ENCODE measurements at places on chromosomes 7 and 10.

GRCh38 chr7:38211940-38212339 lies 33.9 kb downstream of the STARD3NL start:
- no peak for DNase-seq

DNA sequence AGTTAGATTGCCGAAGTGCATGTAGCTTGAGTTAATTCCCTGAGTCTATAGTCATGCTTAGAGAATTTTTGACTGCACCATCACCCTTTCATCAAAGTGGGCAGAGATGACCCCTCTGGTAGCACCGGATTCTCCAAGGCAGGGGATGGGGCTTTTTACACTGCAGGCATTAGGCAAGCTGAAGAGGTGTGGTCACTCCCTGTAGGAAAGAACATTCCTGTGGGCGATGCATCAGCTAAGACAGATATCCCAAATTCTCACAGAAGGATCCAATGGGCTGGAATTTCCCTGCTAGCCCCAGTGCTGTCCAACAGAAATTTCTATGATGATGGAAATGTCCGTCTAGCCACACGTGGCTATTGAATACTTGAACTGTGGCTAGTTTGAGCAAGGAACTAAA lies 118.2 kb downstream of the ADAM12 start:
- no peak for DNase-seq

- no peak for DNase-seq
Measured at GRCh38 chr7:68861171-68861570, 737.1 kb upstream of the AUTS2 start.

- no peak for DNase-seq
Measured at GRCh38 chr7:66776800-66777442, 36.4 kb downstream of the RABGEF1 start.

- DNase-seq: no peak
Measured at GRCh38 chr10:116111483-116112095, 161.4 kb downstream of the GFRA1 start.

- no peak for DNase-seq
Measured at GRCh38 chr7:151013733-151014497, 10.4 kb downstream of the ATG9B start.

- DNase-seq: no peak
Measured at GRCh38 chr10:71605263-71605962, 114.2 kb downstream of the C10orf105 start.

GRCh38 chr10:42969909-42970308 lies 107.0 kb upstream of the RET start:
- DNase-seq: no peak

- no peak for DNase-seq
Measured at GRCh38 chr7:73828107-73828803, 2.5 kb upstream of the CLDN4 start.

- no peak for DNase-seq
Measured at GRCh38 chr10:47443145-47443544, 40.8 kb downstream of the ANXA8 start.

GRCh38 chr7:143398616-143399015 lies 10.0 kb downstream of the EPHA1 start:
- DNase-seq: no peak

DNA sequence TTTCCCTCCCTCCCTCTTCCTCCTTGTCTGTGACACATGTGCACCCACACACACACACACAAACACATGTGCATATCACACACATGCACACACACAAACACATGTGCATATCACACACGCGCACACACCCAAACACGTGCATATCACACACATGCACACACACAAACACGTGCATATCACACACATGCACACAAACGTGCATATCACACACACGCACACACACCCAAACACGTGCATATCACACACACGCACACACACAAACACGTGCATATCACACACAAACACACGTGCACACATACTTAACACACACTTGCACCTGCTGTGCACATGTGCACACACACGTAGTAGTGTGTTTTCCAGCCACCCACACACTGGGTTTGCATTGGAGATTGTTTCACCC lies 29.4 kb upstream of the KNDC1 start:
- no peak for DNase-seq

DNA sequence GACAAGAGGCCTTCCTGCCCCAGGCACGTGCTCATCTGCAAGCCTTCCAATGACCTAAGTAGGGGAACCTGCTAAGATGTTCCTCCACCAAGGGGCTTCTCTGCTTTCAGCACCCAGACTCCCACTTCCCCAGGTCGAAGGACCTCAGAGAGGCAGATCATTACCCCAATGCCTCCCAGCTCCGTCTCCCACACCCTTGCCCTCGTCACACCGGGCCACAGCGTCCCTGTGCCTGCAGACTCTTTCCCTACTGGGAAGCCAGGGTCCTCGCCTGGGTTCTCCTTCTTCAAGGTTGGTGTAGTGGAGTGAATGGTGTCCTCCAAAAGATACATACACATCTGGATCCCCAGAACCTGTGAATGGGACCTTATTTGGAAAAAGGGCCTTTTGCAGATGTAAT lies 151.9 kb downstream of the UBE2H start:
- no peak for DNase-seq

DNA sequence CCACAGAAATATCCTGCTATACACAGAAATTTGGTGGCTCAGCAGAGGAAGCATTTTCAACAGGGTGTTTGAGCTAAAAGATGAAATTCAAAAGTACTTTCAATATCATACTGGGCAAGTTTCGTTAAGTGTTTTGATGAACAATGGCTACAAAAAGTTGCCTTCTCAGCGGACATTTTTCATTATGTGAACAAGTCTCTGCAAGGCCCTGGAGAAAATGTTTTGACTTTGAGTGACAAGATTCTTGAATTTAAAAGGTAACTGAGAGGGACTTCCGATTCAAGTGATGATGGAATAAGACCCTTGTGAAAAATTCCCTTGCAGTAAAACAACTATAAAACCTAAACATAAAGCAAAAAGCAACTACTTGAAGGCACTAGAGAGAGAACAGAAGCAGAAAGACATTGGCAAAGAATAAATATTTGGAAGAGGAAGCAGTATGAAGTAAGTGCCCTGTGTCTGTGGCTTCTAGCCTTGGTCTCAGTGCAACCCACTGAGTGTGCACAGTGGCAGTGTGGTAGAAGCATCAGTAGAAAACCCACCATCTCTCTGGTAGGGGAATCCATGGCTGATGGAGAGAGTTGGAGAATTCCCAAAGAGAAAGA lies 62.5 kb upstream of the NAMPT start:
- DNase-seq: no peak

DNA sequence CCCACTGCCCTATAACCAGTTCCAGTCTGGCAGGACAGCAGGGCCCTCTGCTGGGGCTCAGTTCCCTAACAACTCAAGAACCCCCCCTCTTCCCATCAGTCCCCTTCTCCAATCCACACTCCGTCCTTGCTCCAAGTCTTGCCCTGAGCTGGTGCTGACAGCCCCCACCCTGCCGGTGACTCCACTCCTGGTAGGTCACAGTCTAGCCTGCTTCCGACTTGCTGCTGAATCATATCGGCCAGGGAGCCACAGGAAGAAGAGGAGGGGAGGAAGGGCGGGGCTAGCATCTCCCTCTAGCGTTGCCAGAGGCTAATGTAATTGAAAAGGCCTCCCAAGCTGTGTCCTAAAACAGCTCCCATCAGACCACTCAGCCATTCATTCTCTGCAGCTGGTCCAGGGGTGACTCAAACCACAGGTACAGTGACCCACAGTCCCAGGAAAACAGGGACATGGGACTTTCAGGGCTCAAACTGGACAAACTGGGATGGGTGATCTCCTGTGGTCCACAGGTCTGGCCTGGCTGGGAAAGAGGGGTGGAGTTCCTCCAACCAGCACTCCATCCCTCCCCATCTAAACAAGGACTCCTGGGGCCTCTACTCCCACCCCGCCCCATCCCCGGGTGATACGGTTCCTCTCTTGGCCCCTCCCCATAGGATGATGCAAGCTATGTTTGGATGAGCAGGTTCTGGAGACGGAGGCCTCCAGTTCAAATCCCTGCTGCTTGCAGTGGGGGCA lies 158.8 kb downstream of the SH3PXD2A start:
- DNase-seq: no peak

- DNase-seq: no peak
Measured at GRCh38 chr10:52359441-52359840, 45.4 kb downstream of the DKK1 start.

DNA sequence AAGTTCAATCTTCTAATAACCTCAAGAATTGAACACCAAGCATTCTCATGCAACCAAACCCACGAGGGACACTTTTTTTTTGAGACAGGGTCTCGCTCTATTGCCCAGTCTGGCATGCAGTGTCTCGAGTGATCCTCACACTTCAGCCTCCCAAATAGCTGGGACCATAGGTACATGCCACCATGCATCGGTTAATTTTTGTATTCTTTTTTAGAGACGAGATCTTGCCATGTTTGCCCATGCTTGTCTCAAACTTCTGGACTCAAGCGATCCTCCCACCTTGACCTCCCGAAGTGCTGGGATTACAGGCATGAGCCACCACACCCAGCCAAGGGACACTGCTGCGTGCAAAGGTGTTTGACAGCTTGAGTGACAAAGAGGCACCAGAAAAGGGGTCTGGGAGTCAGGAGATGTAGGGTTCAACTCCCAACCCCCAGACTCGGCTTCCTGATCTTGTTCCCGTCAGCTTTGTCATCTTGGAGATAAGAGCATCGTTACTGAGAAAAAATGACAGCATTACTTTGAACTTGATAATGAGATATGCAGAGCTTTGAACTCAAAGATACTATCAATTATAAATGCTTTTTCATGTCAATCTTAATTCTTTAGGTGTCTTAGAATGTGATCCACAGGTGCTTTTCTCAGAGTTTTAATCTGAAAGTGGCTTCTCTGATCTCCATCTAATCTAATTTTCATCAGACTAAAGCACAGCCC lies 1.6 kb upstream of the CYTH3 start:
- no peak for DNase-seq

GRCh38 chr10:131277278-131277677 lies 34.2 kb downstream of the TCERG1L start:
- no peak for DNase-seq

GRCh38 chr10:122098924-122099323 lies 110.0 kb downstream of the TACC2 start:
- no peak for DNase-seq

GRCh38 chr7:113158756-113159155 lies 40.4 kb upstream of the SMIM30 start:
- no peak for DNase-seq

- DNase-seq: no peak
Measured at GRCh38 chr10:13352519-13352918, 4.4 kb upstream of the SEPHS1 start.

GRCh38 chr7:98119256-98119918 lies 12.7 kb downstream of the LMTK2 start:
- DNase-seq: no peak

GRCh38 chr10:71191019-71191418 lies 21.4 kb upstream of the UNC5B start:
- no peak for DNase-seq

DNA sequence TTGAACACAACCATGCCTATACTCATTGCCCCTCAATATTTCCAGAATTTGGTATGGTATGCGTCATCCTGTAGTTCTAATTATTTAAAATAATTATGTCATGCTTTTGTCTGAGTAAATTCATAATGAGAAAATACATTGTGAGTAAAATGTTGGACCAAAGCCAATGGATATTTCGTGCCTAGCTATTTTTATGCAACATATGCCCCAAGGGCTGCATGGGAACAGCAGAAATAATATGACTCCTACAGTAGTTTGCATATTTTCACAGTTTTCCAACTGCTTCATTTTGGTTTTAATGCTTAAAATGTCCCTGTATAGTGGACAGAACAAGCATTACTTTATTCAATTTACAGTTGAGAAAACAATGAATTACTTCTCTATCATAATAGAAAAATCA lies 1115.6 kb upstream of the GHITM start:
- no peak for DNase-seq

Measured in neural crest cell (in vitro differentiated cells).